ENCODE measurements at places on chromosomes 2 and 18. TPM values are rescaled to one million over a fixed set of nuclear protein-coding genes. Genes with fewer than 3 reads are reported as not detected.

DNA sequence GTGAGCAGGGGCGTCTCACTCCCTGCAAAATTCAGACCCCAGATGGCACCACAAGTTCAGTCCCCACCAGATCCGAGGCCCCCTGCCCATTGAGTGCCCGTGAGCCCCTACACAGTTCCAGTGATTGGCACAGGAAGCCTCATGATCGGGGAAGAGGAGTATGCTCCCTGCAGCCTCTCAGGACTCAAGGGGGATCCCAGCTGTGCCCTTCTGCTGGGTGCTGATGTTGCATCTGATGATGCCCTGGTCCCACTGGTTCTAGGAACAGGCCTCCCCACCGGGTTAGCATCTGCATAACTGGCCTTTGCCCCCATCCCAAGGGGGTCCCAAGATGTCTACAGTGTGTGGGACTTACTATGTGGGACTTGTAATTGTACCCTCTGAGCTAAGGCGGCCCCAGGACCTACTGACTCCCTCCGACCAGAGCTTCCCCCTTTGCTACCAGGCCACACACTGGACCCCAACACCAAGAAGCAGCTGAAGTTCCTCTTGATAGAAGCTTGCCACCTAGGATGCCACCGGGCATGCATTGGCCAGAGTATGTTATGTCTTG lies 8.6 kb downstream of the ALPG start:
- peak; percentile 29 for DNase-seq

GRCh38 chr18:40849886-40850285 lies 1105.1 kb upstream of the PIK3C3 start:
- no peak for DNase-seq

DNA sequence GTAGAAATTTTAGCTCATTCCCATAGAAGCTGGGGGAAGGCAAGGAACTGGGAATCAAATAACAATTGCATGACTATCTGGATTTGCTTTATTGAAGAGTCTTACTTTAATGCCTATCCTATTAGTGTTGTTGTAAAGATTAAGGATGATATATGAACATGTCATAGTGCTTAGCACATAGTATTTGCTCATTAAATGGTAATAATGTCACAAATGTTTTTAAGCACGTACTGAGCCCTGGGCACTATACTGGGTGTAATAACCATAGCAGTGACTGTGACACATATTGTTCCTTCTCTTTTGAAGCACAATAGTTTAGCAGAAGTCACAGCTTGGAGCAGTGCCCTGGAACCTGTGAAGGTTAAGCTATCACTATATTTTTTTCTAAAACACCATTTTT lies 47.2 kb upstream of the DTNB start:
- no peak for DNase-seq

- peak; percentile 63 for DNase-seq
Observed at GRCh38 chr18:79945118-79946042, 6.1 kb downstream of the SLC66A2 start.

Gene PDE1A
- total RNA-seq: 9.6 TPM

Gene NGEF
- 0.24 TPM for total RNA-seq
